Stimulated activated CD4-positive, alpha-beta T cell treated with anti-CD3 and anti-CD28 coated beads, Interleukin-15, amount 100 ng/mL, for 24 hours (primary cell): ENCODE measurements at places on chromosomes 13 and 19.

- peak; percentile 91 for DNase-seq
These were observed at the start of gene ZNF296 for GRCh38 chr19:45076029-45076850. ZNF296 (minus strand) TSS chr19:45076478; CDS start chr19:45076373, 105 bp downstream.

GRCh38 chr19:55160128-55160985 lies 2.8 kb upstream of the TNNI3 start:
- peak; percentile 94 for DNase-seq

DNA sequence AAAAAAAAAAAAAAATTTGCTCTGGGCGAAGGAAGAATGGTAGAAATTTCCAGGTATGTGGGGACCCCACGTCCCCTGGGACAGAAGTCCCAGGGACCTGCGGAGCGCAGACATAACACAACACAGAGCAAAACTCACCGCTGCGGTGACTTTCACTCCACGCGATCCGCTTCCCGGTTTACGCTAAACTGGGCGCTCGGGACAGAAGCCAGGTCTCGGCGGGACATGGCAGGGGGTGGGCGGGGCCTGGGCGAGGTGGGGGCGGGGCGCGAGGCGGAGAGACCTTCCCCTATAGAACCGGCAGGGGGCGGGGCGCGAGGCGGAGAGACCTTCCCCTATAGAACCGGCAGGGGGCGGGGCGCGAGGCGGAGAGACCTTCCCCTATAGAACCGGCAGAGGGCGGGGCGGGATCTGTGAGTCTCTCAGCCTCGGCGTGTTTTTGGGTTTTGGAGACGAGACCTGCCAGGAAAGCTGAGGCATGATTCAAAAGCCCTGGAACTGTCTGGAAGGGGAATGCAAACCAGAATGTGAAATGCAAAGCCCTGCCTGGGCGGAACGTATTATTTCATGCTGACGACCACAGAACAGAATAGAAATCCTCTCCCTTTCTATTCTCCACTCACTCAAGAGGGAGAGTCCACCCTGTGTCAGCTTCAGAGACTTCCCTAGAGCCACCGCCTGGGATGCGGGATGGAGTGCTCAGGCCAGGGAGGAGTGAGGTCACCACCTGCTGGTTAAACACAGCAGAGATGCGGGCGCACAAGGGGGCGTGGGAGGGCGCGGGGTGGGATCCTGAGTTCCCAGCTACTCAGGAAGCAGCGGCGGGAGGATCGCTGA lies 20.2 kb upstream of the ERVV-1 start:
- DNase-seq, result peak; percentile 83

DNA sequence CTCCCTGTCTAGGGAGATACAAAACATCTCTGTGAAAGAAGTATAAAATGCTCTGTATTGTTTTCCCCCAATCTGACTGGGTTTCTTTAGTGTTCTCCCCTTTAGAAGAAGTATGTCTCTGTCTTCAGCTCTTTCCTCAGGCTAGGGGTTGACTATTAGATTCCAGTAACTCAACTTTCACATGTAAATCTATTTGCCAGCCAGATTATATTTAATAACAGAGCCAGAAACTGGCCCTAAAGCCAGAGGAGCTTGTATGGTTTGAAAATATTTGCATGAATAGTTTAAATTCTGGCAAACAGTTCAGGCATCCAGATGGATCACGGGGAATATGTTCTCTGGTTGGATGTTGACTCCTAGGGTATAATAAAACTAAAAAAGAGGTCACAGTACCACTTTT lies 22.3 kb upstream of the CYSLTR2 start:
- DNase-seq, result no peak

GRCh38 chr19:45070214-45070613 lies 6.1 kb downstream of the ZNF296 start:
- no peak for DNase-seq

DNA sequence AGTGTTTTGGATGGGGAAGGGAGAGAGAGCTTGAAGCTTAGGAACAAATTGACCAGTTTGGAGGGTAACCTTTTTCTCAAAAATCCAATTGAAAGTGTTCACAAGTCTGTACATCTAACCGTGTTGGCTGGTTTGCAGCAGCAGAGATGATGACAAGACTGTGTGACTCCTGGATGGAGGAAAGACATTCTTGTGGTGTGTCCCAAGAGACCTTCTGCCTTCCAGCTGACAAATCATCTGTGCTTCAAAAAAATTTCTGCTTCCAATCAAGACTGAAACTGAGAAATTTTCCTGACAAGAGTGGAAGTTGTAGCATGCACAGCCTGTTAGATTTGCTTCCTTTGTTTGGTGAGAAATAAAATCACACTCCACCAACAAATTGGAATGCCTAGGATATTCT lies 56.2 kb downstream of the LACC1 start:
- no peak for DNase-seq
